ENCODE measurements at places on chromosomes 5 and 9.

DNA sequence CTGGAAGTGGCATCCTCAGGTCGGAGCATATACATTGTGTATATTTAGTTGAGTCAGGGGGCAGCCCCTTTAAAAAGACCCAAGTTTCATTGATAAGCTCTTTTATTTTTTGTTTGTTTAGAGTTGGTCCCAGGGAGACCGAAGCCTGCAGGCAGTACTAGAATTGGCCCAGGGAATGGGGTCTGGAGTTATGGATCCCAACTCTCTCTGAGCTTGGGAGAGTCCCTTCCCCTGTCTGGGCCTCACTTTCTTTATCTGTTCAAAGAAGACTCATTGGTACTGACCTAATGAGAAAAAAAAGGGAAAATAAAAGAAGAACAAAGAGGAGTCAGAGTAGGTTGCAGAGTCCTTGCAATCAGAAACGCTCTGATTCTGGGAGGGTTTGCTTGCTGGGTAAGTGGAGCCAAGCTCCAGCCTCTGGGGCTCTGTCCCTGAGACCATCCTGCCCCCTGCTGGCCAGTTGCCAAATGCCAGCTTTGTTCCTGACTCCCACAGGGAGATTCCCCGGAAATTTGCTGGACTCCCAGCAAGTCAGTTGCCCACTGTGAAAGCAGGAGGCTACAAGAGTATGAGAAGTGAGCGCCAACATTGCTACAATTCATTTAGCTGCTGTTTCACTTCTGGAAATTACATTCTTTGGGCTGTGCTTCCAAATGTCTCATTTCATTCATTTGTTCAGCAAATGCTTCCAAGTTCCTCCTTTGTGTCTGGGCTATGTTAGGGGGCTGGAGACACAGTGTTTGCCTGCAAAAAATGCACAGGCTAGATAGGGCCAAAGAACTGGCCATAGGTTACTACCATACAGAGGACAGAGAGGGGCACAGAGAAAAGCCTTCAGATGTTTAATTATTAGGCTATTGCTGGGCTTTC, 156.2 kb downstream of the MELK start:
- peak; percentile 60 for DNase-seq

DNA sequence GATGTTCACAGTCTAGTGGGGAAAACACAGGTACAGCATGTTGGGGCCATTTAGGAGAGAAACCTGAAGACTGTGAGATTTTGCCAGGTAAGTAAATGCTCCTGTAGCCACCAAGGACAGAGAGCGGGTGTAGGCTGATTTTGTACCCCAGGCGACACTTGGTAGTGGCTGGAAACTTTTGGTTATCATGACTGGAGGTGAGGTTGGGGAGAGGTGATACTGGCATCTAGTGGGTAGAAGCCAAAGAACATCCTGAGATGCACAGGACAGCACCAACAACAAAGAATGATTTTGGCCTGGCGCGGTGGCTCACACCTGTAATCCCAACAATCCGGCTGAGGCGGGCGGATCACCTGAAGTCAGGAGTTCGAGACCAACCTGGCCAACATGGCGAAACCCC, 38.8 kb upstream of the PWWP2A start:
- DNase-seq, result no peak

DNA sequence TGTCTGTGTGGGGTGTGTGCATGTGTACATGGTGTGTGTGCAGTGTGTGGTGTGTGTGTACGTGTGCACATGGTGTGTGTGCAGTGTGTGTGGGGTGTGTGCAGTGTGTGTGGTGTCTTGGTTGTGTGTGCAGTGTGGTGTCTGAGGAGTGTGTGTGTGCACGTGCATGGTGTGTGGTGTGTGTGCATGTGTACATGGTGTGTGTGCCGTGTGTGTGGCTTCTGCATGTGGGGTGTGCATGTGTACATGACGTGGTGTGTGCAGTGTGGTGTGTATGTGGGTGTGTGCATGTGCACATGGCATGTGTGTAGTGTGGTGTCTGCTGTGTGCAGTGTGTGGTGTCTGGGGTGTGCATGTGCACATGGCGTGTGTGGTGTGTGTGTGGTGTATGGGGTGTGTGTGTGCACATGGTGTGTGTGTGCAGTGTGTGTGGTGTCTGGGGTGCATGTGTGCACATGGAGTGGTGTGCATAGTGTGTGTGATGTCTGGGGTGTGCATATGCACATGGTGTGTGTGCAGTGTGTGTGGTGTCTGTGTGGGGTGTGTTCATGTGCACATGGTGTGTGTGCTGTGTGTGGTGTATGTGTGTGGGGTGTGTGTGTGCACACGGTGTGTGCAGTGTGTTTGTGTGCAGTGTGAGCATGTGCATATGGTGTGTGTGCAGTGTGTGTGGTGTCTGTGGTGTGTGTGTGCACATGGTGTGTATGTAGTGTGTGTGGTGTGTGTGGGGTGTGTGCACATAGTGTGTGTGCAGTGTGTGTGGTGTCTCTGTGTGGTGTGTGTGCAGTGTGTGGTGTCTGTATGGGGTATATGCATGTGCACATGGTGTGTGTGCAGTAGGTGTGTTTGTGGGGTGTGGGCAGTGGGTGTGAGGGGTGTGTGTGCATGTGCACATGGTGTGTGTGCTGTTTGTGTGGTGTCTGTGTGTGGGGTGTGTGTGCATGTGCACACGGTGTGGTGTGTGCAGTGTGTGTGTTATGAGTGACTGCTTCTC, 40.6 kb upstream of the ZNG1F start:
- DNase-seq, result no peak

GRCh38 chr5:39808656-39809055, 383.9 kb upstream of the DAB2 start:
- DNase-seq, result no peak

GRCh38 chr9:30722065-30722464, 1662.4 kb upstream of the ACO1 start:
- DNase-seq, result no peak

DNA sequence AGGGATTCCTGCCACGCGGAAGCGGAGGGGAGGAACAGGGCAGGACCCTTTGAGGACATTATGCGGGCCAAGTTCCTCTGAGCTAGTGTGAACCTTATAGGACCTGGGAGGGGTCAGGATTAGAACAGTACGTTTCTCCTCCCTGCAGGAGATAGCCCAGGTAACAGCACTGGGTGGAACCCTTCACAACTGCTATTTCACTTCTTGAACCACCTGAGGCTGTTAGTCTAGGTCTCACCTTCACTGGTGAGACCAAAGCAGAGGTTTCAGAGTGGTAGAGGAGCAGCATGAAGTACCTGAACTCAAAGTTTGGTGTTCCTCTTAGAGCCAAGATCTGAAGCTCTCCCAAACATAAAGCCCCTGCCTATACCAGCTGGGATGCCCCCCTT, 832 bp downstream of the EIF4EBP3 start:
- no peak for DNase-seq

DNA sequence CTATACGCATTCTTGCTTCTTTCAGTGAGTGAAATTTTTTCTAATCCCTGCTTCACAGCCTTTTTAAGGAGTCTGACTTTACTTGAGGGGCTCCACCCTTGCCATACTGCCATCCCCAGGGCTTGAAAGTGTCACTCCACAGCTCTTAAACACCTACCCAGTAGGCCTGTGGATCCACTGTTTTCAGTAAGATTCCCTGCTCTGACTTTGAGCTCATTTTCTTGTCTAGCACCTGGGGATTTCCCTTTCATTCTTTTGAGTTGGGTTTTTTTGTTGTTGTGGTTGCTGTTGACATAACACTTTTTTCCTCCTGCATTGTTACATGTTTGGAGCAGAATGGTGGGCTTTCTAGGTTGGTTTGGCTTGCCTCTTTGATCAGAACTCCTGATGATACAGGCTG, 23.6 kb downstream of the SREK1IP1 start:
- no peak for DNase-seq

DNA sequence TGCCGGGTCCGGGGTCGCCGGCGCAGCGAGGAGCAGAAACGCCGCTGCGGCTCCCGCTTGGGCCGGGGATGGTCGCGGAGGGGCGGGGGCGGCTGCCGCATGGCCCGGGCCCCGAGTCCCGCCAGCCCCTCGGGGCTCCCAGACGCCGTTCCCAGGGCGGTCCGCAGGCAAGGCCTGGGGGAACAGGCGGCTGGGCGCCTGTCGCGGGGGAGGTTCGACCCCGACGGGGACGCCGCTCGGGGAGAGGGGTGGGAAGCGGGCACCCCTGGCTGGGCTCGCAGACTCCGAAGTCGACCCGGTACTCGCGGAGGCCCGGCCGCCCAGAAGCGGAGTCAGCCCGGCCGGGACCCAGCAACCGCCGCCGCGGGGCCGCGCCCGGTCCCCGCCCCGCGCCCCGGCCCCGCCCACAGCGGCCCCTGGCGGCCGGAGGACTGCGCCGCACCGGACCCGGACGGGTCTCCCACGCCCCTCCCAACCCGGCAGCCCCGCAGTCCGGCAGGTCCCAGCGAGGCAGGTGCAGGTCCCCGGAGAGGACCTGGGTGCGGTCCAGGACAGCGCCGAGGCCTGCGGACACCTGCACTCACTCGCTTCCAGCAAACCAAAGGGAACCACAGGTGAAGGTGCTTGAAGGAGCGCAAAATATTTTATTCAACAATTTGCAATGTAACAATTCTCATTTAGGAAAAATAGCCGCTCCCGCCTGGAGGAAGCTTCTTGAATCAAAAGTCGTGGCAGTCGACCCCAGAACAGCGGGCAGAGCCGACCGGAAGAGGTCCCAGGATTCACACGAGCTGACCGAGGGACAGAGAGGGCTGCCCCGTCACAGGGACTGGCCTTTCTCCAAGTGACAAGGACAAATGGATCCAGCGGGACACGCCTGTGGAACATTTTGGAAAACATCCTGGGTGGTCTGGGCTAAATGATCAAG, at the start of gene INPP5E:
Gene INPP5E (minus strand): TSS at position 365 of the 928 bp plus-strand sequence. CDS start 426 bp downstream, outside the sequence.
- peak; percentile 88 for DNase-seq

GRCh38 chr5:79602889-79603288, 9.4 kb upstream of the TENT2 start:
- DNase-seq, result no peak

GRCh38 chr5:151182976-151183375, 25.4 kb upstream of the ANXA6 start:
- DNase-seq, result no peak

All from stimulated activated CD4-positive, alpha-beta T cell treated with anti-CD3 and anti-CD28 coated beads, Interleukin-12 subunit alpha, Interleukin-12 subunit beta, amount 100 ng/mL, for 4 hours (primary cell).